Suprapubic skin (tissue), 4 donors: ENCODE measurements at places on chromosomes 11 and 22.

DNA sequence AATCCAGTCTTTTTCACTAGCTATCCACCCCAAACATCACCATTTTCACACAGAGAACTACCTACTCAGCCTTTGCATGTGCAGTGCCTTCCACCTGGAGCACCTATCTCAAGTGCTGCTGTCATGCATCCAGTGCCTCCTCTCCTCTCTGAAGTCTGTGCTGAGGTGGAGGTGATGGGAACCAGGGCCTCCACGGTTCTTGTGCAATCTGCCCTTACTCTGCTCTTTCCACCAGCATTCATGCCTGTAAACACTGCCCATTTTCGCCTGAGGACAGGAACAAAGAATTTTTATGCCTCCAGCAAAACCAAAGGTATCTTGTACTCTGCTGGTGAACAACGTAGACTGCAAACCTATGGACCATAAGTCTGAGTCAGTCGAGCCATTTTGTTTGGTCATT lies 27.0 kb downstream of the PITPNB start:
- no peak for DNase-seq

DNA sequence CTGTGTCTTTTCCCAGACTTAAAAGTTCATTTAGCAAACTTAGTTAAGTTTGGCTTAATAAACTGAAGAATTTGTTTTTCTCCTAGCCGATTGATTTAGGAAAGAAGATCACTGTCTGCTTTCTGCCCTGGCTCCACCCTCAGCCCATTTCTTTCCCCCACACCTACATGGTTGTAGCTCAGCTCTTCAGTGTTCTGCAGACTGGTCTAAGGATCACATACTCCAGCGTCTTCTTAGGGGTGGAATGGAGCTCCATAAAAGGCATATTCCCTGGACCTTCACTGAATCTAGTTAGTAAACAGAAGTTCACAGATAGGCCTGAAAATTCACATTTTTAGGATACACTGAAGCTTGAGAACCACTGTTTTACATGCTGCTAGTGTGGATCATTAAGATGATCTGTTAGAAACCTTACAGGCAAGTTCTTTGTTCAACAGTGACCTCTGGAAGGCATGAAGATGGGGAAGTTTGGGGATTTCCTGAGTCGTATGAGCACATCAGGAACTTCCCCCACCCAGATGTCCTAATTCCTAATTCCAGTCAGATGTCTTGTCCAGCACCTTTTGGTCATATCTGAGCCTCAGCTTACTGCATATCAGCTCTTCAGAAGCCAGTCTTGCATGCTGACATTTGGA lies 16.8 kb downstream of the PIWIL4 start:
- DNase-seq, result no peak

DNA sequence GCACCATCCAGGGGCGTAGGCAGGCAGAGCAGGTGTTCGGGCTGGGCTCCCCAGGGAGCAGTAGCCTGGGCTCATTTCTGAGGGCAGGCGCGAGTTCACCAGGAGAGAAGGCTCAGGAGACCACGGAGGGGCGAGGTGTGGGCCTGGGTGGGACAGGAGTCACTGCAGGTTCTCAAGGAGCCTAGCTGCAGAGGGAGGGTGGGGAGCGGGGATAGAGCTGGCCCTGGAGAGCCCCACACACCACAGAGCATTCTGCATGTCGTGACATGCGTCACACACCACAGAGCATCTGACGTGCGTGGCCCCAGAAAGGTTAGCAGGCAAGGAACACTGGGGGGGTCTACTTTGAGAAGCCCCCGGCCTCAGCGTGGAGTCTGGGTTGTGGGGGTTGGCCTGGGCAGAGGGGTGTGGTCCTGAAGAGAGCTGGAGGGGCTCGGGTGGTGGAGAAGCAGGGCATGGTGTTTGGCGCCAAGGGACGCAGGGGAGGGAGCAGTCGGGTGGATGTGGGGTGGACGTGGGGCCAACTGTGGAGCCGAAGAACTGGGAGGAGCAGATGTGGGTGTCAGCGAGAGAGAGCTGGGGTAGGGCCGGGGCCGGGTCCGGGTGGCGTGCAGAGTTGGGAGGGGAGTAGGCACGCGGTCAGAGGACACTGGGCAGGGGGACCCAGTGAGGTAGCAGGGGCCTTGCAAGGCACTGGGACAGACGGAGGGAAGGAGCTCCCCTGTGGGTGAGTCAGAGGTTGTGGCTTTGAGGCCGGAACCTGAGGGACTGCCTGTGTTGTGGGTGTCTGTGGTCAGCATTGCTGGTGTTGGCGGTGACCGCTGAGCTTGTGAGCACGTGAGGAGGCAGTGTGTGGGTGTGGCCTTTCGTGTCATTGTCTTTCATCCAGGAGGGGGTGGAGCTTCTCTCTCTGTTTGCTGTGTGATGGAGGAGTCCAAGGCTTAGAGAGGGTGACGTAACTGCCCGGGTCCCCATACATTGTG lies 25.5 kb downstream of the CTTN start:
- DNase-seq, result no peak

- DNase-seq, result no peak
Measured at GRCh38 chr11:74138572-74138971, 32.2 kb downstream of the C2CD3 start.

- no peak for DNase-seq
Measured at GRCh38 chr11:28100665-28101064, 7.3 kb downstream of the KIF18A start.
